ENCODE measurements at places on chromosomes 4 and X. TPM values are rescaled to one million over a fixed set of nuclear protein-coding genes. Genes with fewer than 3 reads are reported as not detected.

The SPCS3 gene
- 79.9 TPM for total RNA-seq

The SRPX gene
- total RNA-seq = 12.5 TPM

DNA sequence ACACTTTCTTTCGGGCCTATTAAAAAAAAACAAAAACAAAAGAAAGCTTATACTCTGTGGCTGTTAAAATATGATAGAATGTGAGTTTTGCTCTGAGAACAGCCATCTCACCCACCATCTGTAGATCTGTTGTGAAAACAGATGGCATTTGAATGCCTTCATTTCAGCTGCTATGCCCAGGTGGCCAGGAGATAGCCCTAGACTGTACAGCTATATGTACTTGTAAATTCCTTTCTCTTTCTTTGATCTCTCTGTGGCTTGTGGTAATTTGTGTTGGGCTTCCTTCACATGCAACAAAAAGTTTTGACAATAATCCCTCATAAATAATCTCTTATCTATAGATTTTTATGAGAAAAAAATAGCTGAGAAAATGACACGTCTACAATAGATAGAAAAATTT, 38.1 kb downstream of the PNPLA4 start:
- no peak for DNase-seq

The PABPC4L gene
- total RNA-seq = 4.6 TPM

The RUFY3 gene
- 26.6 TPM for total RNA-seq

The NKX6-1 gene
- total RNA-seq = 0.07 TPM

- DNase-seq = no peak
Observed at GRCh38 chrX:43238461-43238945, 417.6 kb upstream of the MAOA start.

- DNase-seq = peak; percentile 83
Observed at GRCh38 chr4:99645036-99645435, 12.6 kb downstream of the C4orf54 start.

DNA sequence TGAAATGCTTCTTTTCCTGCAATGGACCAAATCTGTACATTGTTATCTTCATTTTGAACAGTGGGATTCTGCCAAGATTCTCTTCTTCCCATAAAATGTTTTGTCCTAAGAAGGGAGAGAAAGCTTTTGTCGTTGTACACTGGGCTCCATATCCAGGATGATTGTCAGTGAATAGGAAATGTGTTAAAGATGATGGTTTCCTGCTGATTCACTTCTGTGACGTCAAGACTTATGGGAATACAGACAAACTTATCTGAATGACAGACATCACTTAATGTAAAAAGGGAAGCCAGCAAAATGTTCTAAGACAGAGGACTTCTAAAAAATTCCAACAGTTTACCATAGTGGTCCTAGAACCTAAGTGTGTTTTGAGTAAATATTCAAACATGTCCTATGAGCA, 53.7 kb upstream of the HPF1 start:
- DNase-seq = no peak

DNA sequence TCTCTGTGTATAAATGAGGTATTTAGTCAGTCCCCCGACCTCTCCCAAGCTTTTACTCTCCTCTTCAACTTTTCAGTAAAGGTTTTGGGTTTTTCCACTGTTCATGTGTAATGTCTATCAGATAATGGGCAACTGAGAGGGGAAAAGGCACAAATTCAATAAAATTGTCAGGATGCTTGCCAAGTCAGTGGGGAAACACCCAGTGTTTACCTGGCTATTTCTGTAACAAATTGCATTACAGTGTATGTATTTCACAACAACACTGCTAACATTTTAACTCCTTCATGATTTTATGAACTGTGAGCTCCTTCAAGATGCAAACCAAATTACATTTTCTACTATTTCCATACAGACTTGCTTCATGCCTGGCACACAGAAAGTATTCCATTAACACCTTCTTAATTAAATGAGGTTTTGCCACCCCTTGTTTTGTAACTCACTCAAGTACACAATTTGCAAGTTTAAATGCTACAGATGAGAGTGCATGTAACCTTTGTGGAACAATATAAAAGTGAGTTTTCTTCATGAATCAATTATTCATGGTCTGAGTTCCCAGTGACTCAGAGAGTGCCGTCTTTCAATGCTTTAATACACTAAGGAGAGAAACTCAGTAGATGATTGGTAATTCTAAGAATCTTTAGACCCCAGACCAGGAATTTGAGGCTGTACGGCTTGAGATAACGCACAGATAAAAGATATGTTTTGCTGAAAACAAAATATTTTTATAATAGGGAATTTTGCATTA, 149.8 kb upstream of the TLL1 start:
- no peak for DNase-seq

GRCh38 chr4:184825141-184825895, 450 bp downstream of the ACSL1 start:
- DNase-seq = peak; percentile 54
